ENCODE measurements at places on chromosomes 12 and 14.

DNA sequence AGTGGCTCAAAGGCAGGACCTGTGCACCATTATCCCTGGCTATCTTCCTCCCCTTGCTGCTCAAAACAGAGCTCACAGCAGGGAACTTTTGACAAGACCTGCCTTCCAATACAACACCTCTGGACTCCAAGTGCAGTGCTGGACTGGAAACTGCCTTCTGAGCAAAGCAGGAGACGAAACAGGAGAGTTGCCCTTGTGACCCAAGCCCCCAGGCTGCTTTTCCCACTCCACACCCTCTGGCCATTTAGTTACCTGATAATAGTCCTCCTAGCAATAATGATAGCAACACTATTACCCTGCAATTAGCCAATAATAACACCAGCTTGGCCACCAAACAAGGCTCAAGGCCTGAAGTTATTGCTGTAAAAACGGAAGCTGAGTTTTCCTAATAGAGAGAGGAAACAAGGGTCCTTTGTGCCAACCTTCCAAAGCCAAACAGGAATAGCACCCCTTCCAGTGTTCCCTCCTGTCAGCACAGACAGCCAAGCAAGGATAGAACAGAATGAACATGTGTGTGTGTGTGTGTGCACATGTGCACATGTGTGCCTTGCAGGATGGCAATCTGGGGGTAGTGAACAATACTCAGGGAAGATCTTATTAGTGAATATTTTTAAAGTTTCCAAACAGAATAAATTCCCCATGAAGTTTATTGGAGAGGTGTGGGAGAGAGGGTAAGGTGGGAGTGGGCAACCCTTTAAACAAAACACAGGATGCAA lies 9.2 kb upstream of the KRT73 start:
- DNase-seq, result no peak

DNA sequence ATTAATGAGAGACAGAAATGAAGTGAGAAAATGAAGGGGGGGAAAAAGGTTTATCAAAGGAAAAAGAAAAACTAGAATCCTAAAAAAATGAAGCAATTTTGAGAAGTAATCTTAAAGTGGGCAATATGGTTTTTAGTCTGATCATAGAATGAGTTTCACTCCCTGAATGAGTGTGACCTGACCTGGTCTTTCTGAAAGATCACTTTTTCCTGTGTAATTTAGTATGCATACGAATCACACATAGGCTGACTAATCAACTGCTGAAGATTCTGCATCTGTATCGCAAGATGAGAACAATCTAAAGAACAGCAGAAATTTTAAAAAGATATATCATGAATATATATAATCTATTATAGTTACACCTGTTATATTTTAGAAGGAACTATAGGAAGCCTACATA lies 11.3 kb downstream of the GNPTAB start:
- no peak for DNase-seq

DNA sequence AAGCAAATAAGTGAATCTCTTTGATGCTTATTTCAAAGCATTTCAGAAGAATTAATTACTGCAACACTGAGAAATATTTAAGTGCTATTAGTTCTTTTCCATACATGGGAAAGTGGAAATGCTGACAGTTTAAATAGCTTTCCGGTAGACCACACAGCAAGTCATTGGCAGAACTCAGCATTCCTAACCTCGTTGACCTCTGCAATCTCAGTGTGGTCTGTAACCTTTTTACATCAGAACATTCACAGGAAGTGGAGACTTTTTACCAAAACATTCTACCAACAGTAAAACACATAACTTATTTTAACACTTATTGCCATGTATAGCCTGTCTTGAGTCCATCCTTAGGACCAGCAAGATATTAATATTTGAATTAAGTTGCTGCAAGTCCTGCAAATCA lies 249.5 kb upstream of the DCN start:
- no peak for DNase-seq

- DNase-seq, result no peak
These were observed 111.1 kb upstream of the KRR1 start for GRCh38 chr12:75622492-75622891.

- DNase-seq, result no peak
These were observed 1136.8 kb downstream of the AACS start for GRCh38 chr12:126201981-126202537.

DNA sequence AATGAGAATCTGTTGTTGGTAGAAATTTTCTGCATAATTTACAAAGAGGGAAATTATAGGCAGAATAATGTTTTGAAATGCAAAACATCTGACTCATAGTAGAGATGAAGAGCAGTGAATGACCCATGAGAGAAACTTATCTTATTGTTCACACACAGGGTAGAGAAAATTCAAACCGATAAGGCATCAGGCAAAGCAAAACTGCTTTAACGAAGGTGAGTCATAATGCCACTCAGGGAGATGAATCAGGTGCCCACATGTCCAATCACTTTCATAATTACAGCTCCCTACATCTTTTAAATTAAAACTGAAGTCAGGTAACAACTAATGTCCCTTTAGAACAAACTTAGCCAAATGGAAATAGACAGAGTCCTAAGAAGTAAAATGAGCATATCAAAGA lies 265.6 kb upstream of the GARIN6 start:
- no peak for DNase-seq

DNA sequence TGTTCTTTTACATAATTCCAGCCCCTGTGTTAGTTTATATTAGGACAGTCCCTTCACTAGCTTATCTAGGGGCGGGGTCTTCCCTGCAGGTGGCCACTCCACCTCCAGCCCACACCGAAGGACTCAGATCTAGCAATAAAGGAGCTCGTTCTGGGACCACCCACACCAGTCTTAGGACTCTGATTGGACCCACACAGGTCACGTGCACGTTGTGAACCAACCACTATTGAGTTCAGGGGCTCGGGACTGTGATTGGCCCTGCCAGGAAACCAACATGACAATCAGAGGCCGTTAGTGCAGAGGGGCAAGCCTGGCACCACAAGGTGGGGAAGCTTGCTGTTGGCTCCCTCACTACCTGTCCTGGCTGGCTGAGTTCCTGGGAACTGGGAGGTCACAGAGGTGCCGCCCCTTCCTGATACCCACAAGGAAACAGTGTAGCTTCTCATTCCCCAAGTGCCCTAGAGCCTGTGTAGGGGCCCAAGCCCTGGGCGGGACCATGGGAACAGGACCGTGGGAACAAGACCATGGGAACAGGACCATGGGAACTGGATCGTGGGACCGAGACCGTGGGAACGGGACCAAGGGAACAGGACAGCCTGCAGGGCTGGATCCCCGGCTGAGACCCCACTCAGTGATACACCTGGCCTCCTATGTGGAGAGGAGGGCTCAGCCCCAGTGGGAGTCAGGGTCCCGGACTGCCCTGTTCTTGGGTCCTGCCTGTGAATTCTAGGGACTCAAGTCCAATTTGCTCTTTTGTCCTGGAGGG lies 297.8 kb downstream of the ADGRD1 start:
- no peak for DNase-seq

DNA sequence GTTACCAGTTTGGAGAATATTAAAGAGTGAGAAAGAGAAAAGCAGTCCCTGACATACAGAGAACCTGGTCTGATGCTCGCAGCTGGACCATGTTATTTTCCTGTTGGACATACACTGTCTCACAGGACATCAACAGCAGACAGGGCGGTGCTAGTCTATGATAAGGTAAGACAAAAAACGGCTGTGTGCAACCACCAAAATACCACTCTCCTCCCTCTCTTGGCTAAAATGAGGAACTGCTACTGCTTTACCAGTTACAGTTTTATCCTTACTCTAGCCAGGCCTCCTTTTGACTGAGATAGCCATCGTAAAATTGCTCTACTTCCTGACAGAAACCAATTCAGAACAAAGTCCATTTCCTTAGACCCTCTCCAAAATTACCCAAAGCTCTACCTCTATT lies 47.0 kb upstream of the ERGIC2 start:
- DNase-seq, result no peak

DNA sequence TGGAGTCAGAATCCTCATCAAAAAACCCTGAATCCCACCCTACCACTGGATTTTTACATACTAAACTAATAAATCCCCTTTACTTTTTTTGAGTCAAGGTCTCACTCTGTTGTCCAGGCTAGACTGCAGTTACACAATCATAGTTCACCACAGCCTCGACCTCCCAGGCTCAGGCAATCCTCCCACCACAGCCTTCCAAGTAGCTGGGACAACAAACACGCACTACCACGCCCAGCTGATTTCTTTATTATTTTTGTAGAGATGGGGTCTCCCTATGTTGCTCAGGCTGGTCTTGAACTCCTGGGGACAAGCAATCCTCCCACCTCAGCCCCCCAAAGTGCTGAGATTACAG lies 24.3 kb downstream of the SPTSSA start:
- DNase-seq, result no peak

GRCh38 chr14:105447651-105448640 lies 26.7 kb upstream of the CRIP2 start:
- DNase-seq, result no peak

DNA sequence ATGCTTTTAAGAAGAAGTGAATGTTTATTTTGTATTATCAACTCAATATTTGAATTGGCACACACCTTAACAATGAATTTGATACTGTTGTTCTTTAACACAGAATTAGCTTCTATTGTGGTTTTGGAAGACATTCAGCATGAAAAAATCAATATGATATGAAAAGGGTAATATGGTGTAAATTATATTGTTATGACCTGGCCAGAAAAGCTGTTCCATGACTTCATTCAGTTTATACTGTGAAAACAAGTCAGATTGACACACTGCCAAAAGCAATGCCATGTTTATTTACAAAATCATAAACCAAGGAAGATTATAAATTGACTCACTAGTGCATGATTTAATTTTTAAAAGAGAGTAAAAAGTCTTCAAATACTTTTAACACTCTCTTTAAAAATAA lies 851.4 kb upstream of the SEL1L start:
- DNase-seq, result no peak

- DNase-seq, result no peak
These were observed 293.7 kb downstream of the TTC6 start for GRCh38 chr14:37889087-37889486.

DNA sequence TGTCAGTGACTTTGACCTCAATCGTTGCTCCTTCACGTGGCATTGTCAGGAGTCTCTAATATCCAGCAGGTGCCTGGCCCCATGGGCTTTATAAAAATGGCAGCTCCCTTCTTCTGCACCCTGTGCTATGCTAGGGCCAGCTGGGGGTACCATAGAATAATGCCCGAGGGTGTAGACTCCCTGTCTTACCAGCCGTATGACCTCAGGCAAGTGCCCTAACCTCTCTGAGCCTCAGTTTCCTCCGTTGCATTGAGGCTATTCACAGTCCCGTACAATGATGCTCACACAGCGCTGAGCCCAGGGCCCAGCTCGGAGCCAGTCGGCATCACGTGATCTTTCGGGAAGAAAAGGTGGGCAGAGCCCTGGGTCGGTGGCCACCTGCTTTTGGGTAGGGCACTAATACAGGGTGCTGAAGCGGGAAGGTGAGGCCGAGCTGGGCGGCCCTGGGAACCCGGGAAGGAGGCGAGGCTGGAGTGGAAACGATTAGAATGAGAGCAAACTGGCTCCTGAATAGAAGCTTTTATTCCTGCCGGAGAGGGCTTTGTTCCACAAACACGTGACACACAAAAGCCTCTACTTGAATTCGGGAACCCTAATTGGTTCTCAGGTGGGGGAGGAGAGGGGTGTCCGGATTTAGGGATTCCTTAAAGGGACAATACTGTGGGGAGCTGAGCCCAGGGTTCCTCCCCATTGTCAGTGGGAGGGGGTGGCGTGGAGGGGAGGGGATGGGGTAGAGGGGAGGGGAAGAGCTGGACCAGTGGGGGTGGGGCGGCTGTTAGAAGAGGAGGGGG lies 19.9 kb upstream of the MSI1 start:
- no peak for DNase-seq

DNA sequence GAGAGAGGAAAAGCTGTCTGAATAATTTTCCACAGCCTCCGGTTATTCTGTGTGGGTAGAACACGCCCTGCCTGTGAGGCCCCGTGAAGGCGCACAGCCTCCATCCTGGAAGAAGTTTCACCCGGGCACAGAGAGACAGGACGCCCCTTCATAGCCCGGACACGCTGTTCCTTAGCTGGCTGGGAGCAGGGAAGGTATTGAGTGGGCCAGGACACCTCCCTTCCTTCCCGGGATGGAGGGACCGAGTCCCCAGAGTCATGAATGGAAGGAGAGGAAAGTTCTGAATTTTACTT lies 135.5 kb downstream of the GCH1 start:
- DNase-seq, result no peak

GRCh38 chr12:131829356-131829747 lies 1.2 kb downstream of the MMP17 start:
- DNase-seq, result no peak

GRCh38 chr12:126198966-126199692 lies 1133.9 kb downstream of the AACS start:
- DNase-seq, result no peak

- no peak for DNase-seq
These were observed 5.8 kb downstream of the KTN1 start for GRCh38 chr14:55585854-55586253.

GRCh38 chr14:79569072-79569471 lies 642.2 kb downstream of the DIO2 start:
- no peak for DNase-seq

DNA sequence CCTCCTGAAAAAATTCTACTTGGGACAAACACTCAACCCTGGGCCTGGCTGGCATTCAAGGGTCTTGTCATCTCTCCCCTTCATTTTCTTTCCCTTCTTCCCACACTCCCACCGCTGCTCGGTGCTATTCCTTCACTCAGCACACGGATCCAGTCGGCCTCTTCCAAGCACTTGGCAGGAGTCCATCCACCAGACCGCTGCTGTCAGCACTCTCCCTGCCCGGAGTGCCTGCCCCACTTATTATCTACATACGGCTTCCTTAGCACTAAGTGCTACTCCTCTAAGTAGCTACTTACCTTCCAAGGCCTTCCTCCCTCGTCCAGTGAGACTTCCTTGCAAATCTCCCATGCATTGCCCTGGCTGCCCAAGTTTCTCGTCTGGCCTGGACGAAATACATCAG lies 29.8 kb downstream of the CALM1 start:
- no peak for DNase-seq

GRCh38 chr12:124386661-124387527 lies 92.0 kb downstream of the RFLNA start:
- DNase-seq, result no peak
